ENCODE measurements at places on chromosomes 5 and 9.

DNA sequence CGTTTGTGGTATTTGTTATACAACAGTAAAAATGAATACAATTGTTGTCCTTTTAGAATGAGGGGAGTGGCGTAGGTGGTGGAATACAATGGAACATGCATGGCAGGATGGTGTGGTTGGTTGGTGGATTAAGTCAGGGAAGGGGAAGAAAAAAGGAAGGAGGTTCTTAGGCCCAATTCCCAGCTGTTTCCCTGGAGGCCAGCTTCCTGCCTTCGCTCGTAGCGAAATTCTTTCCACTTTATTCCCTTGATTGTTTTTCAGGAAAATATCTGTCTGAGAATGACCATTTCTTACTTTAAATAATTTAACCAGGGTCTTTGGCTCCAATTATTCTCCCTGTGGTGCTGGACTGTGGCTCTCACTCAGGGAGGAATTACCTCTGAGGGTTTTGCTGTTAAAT is 24.1 kb upstream of the DMAC1 start:
- no peak for DNase-seq

GRCh38 chr5:133867341-133867740 is 101.1 kb downstream of the C5orf15 start:
- no peak for DNase-seq

- DNase-seq = peak; percentile 21
Observed at GRCh38 chr5:157478726-157479125, 18.7 kb downstream of the NIPAL4 start.

DNA sequence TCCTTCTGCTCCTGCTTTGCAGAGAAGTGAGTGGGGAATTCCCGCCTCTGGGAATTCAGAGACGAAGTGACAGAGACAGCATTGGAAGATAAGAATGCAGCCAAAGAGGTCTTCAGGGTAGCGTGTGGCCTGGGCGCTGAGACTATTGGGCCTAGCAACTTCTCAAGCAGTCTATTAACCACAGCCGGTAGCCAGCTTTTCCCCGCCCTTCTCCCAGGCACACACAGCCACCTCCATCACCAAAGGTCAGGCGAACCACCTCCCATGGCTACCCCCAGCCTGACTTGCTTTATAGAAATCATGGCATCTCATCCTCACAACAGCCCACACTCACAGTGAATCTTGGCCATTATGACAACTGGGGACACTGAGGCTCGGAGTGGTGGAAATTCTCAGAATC is 124.2 kb downstream of the KCNIP1 start:
- DNase-seq = no peak

DNA sequence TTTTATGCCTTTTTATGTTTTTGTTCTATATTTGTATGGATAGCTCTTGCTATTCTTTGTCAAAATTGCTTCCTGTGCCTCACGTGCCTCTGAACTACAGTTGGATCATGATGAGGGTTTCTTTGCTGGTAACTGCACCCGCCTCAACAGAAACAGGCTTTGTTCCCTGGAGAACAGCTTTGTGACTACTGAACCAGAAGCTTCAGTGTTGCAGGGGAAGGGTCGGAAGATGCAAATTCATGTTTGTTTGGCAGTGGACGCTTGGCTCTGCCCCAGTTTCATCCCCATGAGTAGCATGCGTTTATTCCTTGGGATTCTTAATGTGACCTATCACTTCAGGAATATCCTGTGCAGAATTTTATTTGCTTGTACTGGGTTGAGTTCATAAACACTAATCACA is 959.1 kb upstream of the WWC1 start:
- no peak for DNase-seq

GRCh38 chr5:15585841-15586591 is 86.0 kb downstream of the FBXL7 start:
- DNase-seq = no peak

DNA sequence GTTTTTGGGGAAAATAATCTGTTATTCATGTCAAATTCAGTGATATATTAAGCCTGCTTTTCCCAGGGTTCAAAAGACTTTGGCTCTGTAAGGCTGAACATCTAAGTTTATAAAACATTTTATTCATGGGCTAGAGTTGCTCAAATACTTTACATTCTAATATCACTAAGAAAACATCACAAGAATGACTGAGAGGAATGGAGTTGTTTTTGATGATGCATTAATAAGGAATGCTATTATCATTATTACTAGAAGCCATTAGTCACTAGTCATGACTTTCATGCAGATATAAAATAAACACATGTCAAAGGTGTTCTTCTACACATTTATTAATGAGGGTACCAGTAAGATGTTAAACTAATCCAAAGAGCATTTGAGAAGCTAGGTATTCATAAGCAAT is 185.5 kb upstream of the KCNN2 start:
- no peak for DNase-seq

- DNase-seq = peak; percentile 35
Observed at GRCh38 chr9:114806526-114806900, 674 bp upstream of the TNFSF15 start.

GRCh38 chr9:84123648-84124406 is 143.2 kb downstream of the RMI1 start:
- DNase-seq = peak; percentile 26

DNA sequence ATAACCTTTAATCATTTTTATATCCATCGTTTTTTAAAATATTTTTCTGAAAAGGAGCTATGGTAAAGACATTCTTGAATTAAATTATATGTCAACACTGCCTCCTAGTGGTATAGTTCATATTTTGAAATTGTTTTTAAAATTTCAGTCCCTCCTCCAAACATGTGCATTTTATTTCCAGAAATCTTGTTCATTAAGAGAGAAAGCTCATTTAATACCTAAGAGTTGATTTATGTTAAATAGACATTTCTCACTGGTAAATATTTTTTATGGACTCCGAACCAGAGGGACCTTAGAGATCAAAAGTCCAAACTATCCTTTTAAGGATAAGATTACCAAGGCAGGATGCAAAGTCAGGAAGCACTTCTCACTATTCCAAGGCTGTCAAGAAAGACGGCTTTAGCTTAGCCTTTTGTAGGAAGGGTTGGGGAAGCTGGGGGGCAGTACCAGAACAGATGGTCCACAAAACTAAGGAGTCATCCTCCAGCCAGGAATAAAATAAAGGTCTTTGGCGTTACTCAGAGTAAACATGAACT is 21.6 kb downstream of the BHMT start:
- peak; percentile 52 for DNase-seq

GRCh38 chr9:91117474-91117891 is 244.2 kb downstream of the AUH start:
- DNase-seq = no peak

DNA sequence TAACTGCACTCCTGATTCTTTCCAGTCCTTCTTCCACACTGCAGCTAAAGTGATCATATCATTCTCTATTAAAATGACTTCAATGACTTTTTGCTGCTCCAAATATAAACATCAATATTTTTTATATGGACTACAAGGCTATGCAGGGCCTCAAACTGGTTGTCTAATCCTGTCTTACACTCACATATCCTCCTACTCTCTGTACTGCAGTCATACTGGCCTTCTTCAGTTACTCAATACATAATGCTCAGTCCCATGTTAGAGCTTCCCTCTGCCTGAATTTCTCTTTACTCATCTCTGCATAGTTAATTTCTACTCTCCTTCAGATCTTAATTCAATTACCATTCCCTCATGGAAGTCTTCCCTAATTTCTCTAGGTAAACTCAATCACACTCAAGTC is 3.4 kb downstream of the MEIKIN start:
- DNase-seq = no peak
